ENCODE measurements at places on chromosomes 11 and 22. TPM values are rescaled to one million over a fixed set of nuclear protein-coding genes. Genes with fewer than 3 reads are reported as not detected.
A peak's percentile ranks its signal among the peaks of the same experiment; 100 is the strongest.

SYT13 gene
- 6.0 TPM for total RNA-seq

MS4A4E gene
- total RNA-seq = not detected

RASL10A gene
- 0.92 TPM for total RNA-seq

DNA sequence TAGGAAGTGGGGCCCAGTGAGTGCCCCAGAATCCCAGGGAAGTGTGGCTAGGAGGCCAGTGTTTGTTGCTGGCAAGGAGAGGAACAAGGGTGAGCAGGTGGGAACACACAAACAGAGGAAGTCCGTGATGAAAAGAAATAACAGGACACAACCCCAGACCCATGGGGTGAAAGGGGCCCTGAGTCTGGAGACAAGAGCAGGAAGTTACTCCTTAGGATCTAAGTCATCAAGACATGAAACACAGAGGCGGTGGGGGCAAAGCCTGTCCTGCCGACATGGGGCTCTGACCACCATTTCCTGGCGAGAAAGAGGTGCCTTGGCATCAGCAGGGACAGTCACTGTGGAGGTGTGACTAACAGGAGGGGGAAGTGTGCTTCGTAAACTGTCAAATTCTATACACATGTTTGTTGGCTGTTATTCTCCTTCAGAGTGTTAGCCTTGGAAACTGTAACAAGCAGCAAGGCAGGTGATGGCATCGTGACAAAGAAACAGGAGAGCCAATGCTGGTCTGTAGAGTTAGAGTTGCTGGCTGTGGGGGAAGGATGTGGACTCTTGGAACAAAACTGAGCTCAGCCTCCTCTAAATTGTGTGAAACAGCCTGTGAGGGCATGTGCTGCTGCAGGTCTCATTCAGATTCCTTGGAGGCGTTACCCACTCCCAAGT is 21.7 kb downstream of the CHST1 start:
- no peak overlapping the region for H3K4me3 ChIP-seq
- H3K4me1 ChIP-seq = peaks cover 4% of the 10 kb centered on the region
- H3K27me3 ChIP-seq = no peaks in the 10 kb centered on the region
- no peaks in the 10 kb centered on the region for H3K36me3 ChIP-seq
- no peak overlapping the region for H3K27ac ChIP-seq

- H3K4me1 ChIP-seq = no peaks in the 10 kb centered on the region
- no peak overlapping the region for H3K4me3 ChIP-seq
- peak; percentile 76 for DNase-seq
- H3K36me3 ChIP-seq = no peaks in the 10 kb centered on the region
- no peaks in the 10 kb centered on the region for H3K27me3 ChIP-seq
These were observed 29.7 kb upstream of the EMSY start for GRCh38 chr11:76415073-76415472.
